Smooth muscle cell of the pulmonary artery (primary cell): ENCODE measurements at places on chromosomes 2 and 18. TPM values are rescaled to one million over a fixed set of nuclear protein-coding genes. Genes with fewer than 3 reads are reported as not detected.

The CCDC141 gene
- 0.53 and 0.78 TPM in 2 replicates for total RNA-seq

The CNRIP1 gene
- 20.5 and 21.6 TPM in 2 replicates for total RNA-seq

The C2orf72 gene
- total RNA-seq = 3.3 and 6.3 TPM in 2 replicates

The KCMF1 gene
- 66.9 and 101 TPM in 2 replicates for total RNA-seq

The MFSD2B gene
- 0.03 and 0.13 TPM in 2 replicates for total RNA-seq

The SERPINB3 gene
- 0.07 TPM in 1 of 2 replicates, not detected in the other for total RNA-seq

The CDH2 gene
- 84.8 and 368 TPM in 2 replicates for total RNA-seq

The PSD4 gene
- 0.72 and 1.4 TPM in 2 replicates for total RNA-seq

The PDE1A gene
- 9.7 and 108 TPM in 2 replicates for total RNA-seq

The M1AP gene
- total RNA-seq = 0.23 and 0.26 TPM in 2 replicates

The CAB39 gene
- 69.3 and 78.9 TPM in 2 replicates for total RNA-seq

The SH3RF3 gene
- 7.8 and 10.8 TPM in 2 replicates for total RNA-seq

The HOXD8 gene
- total RNA-seq = 0.46 and 1.4 TPM in 2 replicates

The DSC2 gene
- total RNA-seq = 0.07 TPM in 2 replicates

The SOX11 gene
- 0.03 and 0.52 TPM in 2 replicates for total RNA-seq

The GPR39 gene
- 3.3 and 6.4 TPM in 2 replicates for total RNA-seq

The CERKL gene
- total RNA-seq = not detected in 2 replicates

The POTEF gene
- total RNA-seq = not detected in 2 replicates

The PCARE gene
- total RNA-seq = not detected in 2 replicates

The SLC16A14 gene
- total RNA-seq = 1.1 and 1.8 TPM in 2 replicates

The DUSP2 gene
- total RNA-seq = 2.3 and 2.9 TPM in 2 replicates

The IL36B gene
- total RNA-seq = not detected in 2 replicates

The TMBIM1 gene
- total RNA-seq = 297 and 397 TPM in 2 replicates

The VPS4B gene
- 38.7 and 48.4 TPM in 2 replicates for total RNA-seq

The FOSL2 gene
- 65.6 and 84.3 TPM in 2 replicates for total RNA-seq

The KCNE4 gene
- 37.7 and 120 TPM in 2 replicates for total RNA-seq

The CROCC2 gene
- 0.13 TPM in 1 of 2 replicates, not detected in the other for total RNA-seq

The GYPC gene
- total RNA-seq = 39.3 and 44.0 TPM in 2 replicates

The DCAF17 gene
- 24.4 and 26.2 TPM in 2 replicates for total RNA-seq

The ALK gene
- 0.07 TPM in 1 of 2 replicates, not detected in the other for total RNA-seq
